Stimulated activated CD4-positive, alpha-beta T cell treated with anti-CD3 and anti-CD28 coated beads, Interleukin-12 subunit alpha, Interleukin-12 subunit beta, amount 100 ng/mL, for 24 hours (primary cell): ENCODE measurements at places on chromosomes 4 and X.

- peak; percentile 74 for DNase-seq
Observed at GRCh38 chrX:15675490-15675921, 10.9 kb upstream of the CLTRN start.

DNA sequence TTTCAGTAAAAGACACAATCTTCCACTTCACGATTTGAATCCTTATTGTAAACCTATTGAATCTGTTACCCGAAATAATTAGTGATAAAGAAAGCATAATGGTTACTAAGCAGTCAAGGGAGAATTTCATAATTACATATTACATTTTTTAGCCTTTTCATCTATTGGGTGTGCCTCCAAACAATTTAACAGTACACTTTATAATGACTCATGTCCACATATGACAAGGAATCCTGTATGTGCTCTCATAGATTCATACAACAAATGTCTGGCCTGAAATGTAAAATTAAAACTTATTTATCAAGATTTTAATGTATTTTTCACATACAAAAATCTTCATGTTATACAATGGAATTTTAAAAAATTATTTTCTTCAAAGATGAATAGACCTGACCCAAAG lies 39.4 kb downstream of the PPP3CA start:
- no peak for DNase-seq

DNA sequence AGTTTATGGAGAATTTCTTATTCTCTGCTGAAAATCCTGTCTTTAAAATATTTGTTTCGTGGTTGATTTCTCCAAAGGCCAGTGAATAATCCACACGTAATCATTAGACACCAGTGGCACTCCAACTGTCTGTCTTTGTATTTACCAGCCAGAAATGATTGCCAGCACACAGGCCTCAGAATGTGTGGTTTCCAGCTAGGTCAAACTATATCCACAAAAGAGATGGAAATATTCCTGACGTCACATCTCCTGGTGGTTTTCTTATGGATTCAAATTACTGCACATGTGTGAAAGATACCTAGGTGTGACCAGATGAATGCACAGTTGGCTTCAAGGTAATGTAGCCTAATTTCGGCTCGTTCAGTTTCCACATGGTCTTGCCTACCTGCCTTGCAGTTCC lies 27.2 kb upstream of the TENM3 start:
- DNase-seq: no peak

GRCh38 chr4:176654565-176655216 lies 138.0 kb downstream of the VEGFC start:
- DNase-seq: no peak

DNA sequence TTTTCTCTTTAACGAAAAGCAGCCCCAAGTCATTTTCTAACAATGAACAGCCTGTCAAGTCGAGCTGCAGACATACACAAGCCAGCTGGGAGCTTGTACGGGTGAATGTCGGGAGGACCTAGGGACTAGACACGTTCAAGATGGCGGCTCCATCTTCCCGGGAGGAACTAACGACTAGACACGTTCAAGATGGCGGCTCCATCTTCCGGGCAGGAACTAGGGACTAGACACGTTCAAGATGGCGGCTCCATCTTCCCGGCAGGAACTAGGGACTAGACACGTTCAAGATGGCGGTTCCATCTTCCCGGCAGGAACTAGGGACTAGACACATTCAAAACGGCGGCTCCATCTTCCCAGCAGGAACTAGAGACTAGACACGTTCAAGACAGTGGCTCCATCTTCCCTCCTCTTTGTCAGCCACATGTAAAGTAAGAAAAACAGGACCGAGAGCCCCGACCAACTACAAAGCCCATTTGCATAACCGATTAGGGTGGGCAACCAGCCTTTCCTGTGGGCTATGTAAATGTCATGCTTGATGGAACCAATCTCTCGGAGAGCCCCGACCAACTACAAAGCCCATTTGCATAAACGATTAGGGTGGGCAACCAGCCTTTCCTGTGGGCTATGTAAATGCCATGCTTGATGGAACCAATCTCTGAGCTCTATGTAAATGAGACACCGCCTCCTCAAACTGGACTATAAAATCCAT lies 175.5 kb downstream of the DHRSX start:
- no peak for DNase-seq

DNA sequence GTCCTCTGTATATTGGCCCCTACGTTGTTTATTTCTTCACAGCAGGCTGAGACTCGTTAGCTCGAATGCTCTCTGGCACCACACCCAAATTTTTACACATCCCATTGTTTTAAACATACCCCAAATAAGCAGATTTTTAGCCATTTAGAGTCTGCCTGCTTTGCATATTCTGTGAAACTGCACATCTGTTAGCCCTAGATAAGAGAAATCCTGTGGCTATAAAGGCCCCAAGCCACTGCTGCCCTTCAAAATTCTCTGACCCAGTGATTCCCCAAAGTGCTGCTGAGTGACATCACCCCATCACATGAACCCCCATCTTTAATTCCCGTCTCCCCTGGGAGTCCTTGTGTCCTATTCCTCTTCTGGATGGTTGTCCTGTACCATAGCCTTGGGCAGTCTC lies 20.8 kb downstream of the TEX13C start:
- DNase-seq: no peak

GRCh38 chrX:153517423-153517822 lies at the start of gene ATP2B3:
ATP2B3 (plus strand) TSS chrX:153517642; CDS start chrX:153536248, 18,606 bp downstream.
- no peak for DNase-seq

DNA sequence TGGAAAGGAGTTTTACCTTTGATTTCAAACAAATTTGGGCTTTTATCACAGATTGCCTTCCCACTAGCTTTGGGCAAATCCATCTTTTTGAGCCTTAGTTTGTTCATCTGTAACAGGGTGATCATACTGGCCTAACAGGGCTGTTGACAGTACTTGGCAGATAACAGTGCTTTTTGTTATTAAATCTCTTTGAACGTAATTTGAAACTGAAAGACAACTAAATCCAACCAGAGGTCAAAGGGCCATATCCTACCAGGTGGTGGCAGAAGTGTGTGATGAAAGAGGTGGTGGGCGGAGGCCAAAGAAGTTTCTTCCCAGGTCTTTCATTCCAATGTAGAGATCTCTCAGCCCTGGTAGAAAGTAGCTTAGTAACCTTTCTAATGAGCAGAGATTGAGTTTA lies 35.2 kb upstream of the TADA2B start:
- DNase-seq: no peak

- DNase-seq: no peak
Observed at GRCh38 chr4:71402616-71403015, 63.8 kb downstream of the SLC4A4 start.

DNA sequence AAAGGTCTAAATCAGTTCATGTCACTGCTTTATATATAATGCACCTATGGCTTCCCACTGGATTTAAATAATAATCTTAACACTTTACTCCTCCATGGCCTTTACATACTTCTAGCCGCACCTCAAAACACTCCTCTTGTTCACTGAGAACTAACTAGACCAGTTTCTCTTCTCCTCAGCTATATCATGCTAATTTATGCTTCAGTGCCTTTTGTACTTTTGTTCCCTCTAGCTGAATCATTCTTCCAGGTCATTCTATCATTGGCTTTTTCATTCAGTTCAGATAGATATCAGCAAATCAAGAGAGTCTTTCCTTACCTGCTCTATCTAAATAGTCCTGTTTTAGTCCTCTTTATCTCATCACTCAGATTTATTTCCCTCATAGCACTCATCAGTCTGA lies 64.2 kb downstream of the TET2 start:
- no peak for DNase-seq

- DNase-seq: peak; percentile 39
Observed at GRCh38 chr4:7761720-7762119, 177.9 kb downstream of the AFAP1 start.

GRCh38 chrX:155148724-155149537 lies 67.3 kb upstream of the VBP1 start:
- DNase-seq: no peak

DNA sequence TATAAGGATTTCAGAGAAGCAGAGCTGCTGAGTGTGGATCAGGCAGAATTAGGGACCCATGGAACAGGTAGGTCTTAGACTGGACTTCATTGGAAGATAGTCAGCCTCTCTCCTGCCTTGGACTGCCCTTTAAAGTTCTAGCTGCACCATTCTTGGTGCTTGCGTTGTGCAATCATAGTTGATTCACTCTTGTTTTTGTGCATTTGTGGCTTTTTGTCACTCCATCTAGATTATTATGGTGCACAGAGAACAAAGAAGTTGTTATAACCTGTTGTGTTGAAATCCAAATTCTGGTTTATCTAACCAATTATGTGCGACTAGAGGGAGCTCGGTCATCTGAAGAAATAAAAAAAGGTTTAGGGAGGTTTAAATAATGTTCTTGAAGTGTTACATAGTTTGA lies 59.3 kb downstream of the JADE1 start:
- DNase-seq: no peak

DNA sequence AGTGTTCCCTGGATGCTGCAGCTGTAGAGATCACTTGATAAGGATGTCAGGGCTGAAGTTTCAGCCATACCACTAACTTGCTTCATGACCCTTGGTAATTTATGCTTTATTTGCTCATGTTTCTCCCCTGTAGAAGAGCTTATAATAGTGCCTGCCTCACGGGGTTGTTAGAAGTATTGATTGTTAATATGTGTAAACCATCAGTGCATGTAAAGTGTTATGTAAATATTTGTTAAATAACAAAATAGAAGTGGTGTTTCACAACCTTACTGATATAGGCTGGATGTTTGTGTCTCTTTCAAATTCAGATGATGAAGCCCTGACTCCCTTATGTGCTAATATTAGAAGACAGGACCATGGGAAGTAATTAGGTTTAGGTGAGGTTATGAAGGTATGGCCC lies 1.5 kb upstream of the CXCL2 start:
- no peak for DNase-seq

- DNase-seq: no peak
Observed at GRCh38 chr4:138248058-138248457, 5.9 kb upstream of the SLC7A11 start.

DNA sequence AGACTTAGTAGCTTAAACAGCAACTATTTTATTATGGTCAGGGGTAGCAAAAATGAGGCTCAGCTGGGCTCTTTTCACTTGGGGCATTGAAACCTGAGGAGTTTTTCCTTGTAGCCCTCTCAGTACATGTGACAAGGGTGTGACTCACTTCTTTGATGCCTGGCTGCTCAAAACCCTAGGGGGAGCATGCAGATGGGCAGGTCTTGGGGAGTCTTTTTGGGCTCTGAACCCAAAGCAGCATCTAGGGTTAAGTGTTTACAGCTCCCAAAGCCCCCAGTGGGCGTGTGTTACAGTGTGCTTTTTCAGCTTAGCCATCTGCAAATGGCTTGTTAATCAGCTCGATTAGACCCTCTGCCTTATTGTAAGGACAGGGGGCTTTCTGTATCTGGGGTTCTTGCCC lies 1752.7 kb downstream of the PCDH7 start:
- DNase-seq: no peak

DNA sequence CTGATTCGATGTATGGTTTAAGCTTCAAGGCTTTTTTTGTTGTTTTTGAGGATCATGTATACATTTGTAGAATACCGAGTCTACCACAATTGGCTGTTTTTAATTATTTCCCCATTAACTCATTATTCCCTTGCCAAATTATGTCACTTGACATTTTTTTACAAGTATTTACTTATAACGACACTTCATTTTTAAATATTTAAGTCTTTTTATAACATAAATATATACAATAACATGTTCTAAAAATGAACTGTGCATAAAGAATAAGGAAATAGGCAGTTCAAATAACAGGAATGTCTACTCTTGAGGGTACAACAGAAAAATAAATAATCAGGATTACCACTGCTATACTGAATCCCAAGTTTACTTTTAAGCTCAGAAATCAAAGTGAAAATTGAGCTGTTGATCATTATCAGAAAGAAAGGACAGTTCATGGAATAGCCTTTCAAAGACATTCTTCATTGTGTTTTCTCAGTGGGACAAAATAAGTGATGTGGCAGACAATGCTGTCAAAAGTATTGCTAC lies 627.5 kb downstream of the PCDH19 start:
- no peak for DNase-seq

DNA sequence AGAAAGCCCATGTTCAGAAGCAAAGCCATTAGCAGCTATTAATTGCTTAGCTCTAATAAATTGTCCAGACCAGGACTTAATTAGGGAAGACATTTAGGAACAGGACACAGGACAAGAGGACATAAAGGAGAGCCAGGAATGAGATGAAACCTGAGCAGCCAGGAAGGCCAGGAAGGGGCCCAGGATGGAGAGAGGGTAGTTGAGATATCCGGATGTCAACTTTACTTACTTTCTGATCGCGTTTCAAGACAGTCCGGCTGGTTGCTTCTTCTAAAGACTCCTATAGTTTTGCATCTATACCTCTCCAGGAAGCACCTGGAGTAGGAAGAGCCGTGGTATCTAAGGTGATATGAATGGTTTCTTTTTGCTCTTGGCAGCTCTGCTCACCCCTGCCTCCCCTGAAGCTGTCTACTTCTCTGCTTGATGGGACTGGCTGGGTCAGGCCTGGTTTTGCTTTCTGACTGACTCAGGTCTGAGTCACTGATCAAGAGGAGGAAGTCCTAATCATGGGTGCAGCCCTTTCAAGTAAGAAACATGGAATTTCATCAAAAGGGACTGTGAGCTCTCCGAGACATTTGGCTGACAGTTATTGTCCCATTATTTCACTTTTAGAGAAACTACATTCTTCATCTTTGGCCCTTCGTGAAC lies 733.3 kb downstream of the RPA4 start:
- no peak for DNase-seq

GRCh38 chrX:49037883-49038475 lies 5.2 kb downstream of the TFE3 start:
- DNase-seq: no peak
